ENCODE measurements at places on chromosomes 11 and 22. TPM values are rescaled to one million over a fixed set of nuclear protein-coding genes. Genes with fewer than 3 reads are reported as not detected.

- H3K4me3 ChIP-seq, result no peak overlapping the region
- H3K4me1 ChIP-seq, result peaks cover 13% of the 10 kb centered on the region
- no peak overlapping the region for H3K27ac ChIP-seq
Observed at GRCh38 chr22:32882360-32882755, 80.9 kb downstream of the TIMP3 start.

- no peak overlapping the region for H3K27ac ChIP-seq
- H3K27me3 ChIP-seq, result no peaks in the 10 kb centered on the region
- no peak overlapping the region for H3K4me3 ChIP-seq
- DNase-seq, result no peak
- peaks cover 16% of the 10 kb centered on the region for H3K36me3 ChIP-seq
- no peaks in the 10 kb centered on the region for H3K4me1 ChIP-seq
Observed at GRCh38 chr11:8661001-8661795, 21.3 kb downstream of the TRIM66 start.

DNA sequence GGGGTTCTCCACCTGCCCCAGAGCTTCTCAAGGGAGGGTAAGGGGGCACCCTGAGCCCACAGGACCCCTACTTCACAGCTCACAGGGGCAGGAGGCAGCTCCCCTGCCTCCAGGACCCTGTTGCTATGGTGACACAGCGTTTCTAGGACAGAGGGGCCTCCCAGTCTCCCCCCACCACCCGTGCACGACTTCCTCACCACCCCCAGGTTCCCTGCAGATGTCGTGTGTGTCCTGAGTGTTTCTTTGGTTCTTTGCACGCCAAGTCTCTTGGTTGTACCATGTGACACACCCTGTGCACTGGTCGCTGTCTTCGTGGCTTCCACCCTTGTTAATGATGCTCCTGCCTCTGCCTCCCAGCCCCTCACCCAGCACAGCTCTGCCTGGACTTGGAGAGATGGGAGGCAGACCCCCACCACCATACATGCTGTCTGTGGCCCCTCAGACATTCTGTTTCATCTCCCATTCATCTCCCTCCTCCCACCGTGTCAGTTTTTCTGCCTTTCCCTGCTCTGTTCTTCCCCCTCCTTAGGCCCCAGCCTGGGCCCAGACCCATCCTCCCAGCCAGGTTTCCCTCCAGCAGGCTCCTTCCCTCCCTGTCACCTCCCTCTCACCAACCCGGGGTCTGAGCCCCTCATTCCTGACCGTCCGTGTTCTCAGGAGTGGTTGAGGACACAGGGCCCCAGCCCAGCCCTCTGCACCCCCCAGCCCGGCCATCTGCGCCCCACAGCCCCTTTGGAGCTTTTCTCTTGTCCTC, 24.5 kb upstream of the RAB1B start:
- H3K27ac ChIP-seq, result no peak overlapping the region
- no peaks in the 10 kb centered on the region for H3K27me3 ChIP-seq
- H3K36me3 ChIP-seq, result peaks cover 65% of the 10 kb centered on the region
- DNase-seq, result no peak

Gene SLC17A6
- total RNA-seq, result not detected

Gene MYBPC3
- 2.3 TPM for total RNA-seq
